ENCODE measurements at places on chromosomes 11 and 22.

GRCh38 chr11:11635443-11635842 lies 13.6 kb upstream of the GALNT18 start:
- no peak for DNase-seq

- no peak for DNase-seq
Measured at GRCh38 chr11:17008099-17008498, 6.1 kb downstream of the PLEKHA7 start.

DNA sequence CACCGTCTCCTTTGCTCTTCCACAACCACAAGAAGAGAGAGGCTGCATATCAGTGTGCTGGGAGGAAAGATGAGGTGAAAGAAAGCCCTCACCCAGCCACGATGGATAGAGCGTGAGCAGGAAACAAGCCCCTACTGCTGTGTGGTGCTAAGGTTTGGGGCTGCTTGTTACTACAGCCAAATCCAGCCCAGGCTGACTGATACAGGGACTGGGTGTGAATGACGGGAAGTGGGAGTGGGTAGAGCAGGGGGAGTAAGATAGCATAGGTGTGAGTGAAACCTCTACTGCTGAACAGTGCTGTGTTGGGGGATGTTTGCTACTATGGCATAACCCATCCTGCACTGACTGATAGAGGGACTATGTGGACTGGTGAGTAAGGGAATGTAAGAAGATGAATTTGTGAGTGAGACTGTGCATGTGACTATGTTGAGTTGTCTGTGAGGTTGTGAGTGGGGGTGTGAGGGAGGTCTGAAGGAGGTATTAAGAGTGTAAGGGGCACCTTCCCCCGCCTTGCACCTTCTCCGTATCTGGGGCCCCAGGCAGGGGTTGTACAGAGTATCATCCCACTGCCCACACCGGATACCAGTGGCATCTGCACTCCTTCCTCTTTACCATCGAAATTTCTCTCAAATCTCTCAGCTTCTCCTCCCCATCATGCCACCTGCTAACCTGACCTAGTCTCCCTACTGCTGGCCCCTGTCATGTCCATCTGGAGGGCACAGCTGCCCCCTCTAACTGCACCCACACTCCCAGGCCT lies 91.5 kb downstream of the MN1 start:
- no peak for DNase-seq

GRCh38 chr11:113134626-113135025 lies 173.4 kb downstream of the NCAM1 start:
- no peak for DNase-seq

DNA sequence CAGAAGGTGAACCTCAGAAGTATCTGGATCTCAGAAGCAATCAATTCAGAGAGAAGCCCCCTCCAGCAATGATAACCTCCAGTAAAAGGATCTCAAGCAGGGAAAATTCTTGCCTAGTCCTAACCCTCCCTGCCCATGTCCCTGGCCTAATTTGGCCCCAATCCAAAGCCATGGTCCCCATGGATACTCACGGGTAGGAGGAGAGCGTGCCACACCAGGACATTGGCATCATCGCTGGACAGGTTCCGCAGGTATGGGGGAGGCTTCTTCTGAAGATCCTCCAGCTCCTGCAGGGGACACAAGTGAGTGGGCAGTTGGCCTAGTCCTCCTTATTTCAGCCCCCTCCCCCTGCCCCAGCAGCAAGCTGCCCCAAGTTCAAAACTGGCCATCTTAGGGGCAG lies 7.3 kb downstream of the UBE2L6 start:
- DNase-seq, result no peak

DNA sequence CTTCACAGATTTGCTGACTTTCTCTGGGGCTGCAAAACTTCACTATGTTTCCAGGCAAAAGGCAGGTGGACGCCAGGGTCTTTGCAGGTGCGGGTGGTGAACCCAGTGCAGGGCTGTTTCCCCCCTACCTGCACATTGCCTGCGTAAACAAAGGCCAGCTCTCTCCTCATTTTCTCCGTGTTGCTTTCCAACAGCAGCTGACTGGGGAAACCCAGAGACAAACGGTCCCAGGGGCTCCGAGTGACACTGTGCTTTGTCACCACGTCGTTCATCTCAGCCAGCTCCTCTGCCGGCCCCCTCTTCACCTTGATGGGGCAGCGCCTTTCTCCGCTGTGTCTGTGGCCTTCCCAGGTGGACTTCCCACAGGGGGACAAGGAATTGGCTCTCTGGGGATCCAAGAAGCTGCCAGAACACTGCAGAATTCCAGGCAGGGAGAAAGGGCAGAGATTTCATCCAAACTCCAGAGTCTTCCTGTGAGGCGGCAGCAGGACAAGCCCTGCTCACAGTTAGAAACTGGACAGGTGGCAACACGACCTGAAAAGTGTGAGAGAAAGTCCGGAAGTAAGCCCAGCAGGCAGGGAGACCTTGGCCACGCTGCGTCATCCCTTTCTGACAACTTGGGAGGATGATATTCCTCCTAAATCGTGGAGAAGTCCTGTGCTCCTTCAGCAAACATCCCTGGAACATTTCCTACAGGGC lies 1493.7 kb downstream of the TBC1D22A start:
- no peak for DNase-seq

GRCh38 chr11:2888266-2888968 lies 2.8 kb upstream of the CDKN1C start:
- DNase-seq, result peak; percentile 78

DNA sequence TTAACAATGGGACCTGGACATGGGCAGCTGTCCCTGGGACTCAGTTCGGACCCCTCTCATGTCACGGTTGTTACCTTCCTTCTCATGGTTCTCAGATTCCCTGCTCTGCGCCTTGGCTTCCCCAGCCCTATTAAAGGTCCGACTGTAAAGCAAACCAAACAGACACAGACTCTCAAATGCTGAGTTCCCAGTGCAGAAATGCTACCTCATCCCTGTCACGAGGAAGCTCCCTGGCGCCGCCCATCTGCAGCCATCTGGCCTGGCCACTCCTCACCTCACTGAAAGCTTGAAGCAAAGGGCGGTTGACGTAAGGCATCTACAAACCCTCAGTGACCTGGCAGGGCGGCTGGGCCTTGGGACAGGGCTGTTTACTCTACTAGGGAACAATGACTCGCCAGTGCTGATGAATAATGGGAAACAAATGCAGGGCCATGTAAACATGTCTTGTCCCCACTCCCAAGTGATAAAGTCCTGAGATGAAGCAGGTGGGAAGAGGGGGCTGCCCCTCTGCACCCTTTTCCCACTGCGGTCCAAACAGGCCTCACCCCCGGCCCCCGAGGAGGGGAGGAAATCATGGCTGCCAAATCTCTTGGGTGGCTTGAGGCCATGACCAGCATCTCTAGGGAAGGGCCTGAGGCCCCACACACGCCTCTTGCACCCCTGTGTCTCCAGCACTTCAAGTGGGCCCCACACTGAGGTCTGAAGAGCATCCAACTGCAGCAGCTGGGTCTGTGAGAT lies 49.3 kb downstream of the SCUBE1 start:
- DNase-seq, result no peak

- DNase-seq, result no peak
Measured at GRCh38 chr11:45238724-45239123, 47.4 kb downstream of the SYT13 start.

GRCh38 chr22:45930324-45930723 lies 46.6 kb downstream of the WNT7B start:
- no peak for DNase-seq

DNA sequence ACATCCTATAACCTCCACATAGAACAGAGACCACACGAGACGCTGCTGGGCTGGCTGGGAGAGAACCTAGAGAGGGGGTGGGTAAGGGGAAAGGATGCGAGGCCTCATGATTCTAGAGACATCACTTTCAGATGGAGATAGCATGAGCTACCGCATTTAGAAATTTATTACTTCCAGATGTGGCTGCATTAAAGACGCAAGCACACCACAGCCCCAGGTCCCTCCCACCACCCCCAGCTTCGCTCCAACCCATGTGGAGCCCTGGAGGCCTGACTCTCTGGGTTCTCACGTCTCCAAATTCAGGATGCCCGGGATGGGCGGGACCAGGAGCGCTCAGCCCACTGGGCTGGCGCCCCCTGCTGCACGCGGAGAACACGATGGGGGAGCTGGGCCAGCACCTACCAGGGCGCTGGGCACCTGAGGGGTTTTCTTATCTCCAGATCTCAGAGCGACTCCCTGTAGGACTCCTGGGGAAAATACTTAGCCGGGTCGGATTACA lies 13.6 kb downstream of the MRPL21 start:
- no peak for DNase-seq

- DNase-seq, result no peak
Measured at GRCh38 chr11:129313541-129314297, 61.9 kb upstream of the BARX2 start.

DNA sequence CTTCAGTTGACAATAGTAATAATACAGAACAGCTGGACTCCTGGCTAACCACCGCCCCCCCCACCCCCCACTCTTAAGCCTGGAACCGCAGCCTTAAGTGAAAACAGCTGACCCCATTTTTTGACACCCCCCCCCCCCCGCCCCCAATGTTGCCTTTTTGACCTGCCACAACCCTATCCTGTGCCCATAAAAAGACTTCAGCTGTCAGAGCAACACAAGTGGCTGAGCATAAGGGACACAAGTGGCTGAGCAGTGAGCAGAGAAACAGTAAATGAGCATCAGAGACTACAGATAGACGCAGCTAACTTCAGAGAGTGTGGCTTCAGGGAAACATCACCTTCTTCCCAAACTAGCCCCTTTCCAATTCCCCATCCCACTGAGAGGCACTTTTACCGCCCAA lies 1493.8 kb downstream of the LRRC4C start:
- DNase-seq, result no peak

- DNase-seq, result no peak
Measured at GRCh38 chr11:95556342-95557163, 233.0 kb downstream of the FAM76B start.

GRCh38 chr11:72721689-72722049 lies 30.5 kb downstream of the ARAP1 start:
- peak; percentile 13 for DNase-seq

DNA sequence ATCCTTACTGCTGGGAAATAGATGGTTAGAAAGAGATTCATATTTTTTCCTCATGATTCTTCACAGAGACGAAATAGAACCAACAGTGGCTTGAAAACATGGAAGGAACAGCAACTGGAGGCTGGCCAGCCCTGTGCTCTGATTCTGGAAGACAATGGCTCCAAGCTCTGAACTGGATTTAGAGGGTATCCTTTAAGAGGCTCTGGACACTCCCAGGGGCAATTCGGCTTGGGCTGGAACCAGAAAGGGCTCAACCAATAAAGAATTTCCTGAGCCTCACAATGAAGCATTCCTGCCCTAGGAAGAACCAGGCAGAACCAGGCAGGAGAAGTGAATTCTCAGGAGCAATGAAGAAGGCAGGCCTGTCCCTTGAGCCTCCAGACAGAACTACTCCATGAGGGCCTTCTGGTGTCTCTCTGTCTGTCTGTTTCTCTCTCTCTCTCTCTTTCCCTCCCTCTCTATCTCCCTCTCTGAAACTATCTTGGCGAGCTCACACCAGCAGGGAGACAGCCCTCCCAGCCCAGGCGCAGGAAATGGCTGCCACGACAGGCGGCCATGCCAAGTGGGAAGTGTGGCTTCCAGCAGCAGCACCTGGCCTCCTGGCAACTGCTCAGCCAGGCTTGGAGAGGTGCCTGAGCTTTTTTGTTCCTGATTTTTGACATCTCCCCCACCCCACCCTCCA lies 93.3 kb downstream of the RCN1 start:
- DNase-seq, result no peak

- no peak for DNase-seq
Measured at GRCh38 chr22:17700778-17701177, 62.2 kb downstream of the BCL2L13 start.

DNA sequence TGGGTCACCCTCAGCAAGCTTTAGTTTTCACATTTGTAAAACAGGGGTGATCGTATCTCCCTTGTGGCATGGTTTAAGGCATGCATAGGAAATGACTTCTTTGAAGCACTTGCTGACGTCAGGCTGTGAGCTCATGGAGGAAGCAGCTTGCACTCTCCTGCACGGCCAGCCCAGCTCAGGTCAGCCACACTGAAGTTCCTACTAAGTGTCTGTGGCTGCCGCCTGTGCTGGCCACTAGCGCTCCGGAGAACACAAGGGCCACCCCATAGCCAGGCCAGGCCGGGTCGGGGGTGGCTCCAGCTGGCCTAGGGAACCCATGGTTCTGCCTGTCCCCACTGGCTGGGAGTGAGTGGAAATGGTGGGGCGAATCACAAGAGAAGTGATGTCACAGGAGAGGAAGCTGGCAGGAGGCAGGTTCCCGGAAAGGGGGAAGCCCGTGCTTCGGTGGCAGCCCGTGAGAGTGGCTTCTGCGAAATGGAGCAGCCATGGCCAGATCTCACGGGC lies 28.2 kb downstream of the KCTD17 start:
- peak; percentile 30 for DNase-seq

- no peak for DNase-seq
Measured at GRCh38 chr11:68370211-68371111, 58.1 kb downstream of the LRP5 start.

- no peak for DNase-seq
Measured at GRCh38 chr11:67269401-67270255, 3.4 kb downstream of the GRK2 start.

DNA sequence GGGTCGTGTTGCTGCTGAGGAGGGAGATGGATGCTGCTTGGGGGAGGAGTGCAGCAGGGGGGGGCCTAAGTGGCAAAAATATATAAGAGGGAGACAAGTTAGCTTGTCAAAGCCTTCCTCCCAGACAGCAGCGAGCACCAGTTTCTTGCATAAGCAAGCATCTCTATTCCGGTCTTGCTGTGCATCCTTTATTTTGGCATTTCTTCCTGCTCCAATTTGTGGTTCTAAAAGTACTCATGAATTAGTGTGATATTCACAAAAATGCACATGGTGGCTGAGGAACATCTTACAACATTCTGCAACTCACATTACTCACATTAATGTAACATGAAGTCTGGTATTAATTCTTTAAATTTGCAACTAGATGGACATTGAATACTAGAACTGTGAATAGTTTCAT lies 32.1 kb downstream of the GDPD5 start:
- DNase-seq, result no peak

DNA sequence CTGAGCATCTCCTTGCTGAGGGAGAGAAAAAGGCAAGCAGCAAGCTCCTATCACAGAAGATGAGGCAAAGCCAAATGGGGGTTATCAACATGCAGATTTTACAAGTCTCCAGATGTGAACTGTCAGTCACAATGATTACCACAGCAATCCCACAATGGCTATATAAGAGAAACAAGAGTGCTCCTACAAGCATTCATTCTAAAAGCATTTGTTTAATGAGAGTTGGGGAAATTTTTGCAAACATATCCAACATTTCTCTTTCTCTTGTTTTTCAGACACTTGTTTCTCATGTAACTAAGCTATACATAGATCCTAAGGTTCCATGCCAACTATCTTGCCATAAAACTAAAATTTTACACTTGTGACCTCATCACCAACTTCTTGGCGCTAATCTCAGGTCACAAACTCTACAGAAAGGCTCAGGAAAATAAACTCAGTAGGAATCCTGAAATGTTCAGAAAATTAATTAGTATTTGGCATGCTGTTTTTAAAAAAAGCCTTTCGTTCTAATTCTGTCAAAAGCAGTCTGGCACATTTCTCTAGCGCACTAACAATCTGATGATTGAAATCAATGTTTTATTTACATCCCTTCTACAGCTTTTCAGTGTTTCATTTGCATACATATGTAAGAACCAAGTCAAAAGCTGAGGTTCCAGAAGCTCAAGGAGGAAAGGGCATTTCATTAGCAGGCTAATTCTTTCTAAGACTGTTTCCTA lies 199.5 kb downstream of the TTC28 start:
- no peak for DNase-seq

All from activated T-helper 1 cell treated with anti-CD3 and anti-CD28 coated beads, Interleukin-2, amount 50 U/mL, for 16 hours (primary cell).